ENCODE measurements at places on chromosomes 3 and 15. TPM values are rescaled to one million over a fixed set of nuclear protein-coding genes. Genes with fewer than 3 reads are reported as not detected.
A peak's percentile ranks its signal among the peaks of the same experiment; 100 is the strongest.

DNA sequence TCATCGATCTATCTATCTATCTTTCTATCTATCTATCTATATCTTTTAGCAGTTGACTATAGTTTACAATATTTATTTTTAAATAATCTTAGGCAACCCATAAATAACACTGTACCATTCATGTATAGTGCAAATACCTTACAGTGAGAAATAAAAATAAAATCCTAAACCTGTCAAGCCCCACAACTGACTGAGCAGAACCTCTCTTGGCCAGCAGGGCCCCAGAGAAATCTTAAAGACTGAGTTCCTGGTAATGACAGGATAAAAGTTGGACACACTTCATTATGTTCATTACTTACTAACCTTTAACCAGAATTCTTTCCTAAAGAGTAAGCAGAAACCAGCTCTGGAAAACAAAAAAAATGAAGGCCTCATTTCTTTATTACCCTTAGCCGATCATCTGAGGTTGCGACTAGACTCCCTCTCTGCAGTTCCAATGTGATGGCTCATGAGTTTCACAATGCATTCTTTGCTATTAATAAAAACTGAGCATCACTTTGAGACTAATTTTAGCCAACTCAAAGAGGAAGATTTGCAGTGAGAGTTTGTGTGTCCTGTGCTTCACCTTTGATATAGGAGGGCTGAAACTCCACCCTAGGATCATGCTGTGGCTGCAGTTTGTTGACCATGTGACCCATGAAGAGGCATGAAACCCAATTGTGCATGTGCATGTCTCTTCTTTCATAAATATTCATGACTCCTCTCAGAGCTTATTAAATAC is 1072.0 kb downstream of the NSUN3 start:
- H3K27ac ChIP-seq: no peak overlapping the region
- H3K4me3 ChIP-seq: no peak overlapping the region
- DNase-seq: no peak
- H3K27me3 ChIP-seq: no peaks in the 10 kb centered on the region

The IGDCC3 gene
- 0.22 TPM for total RNA-seq

GRCh38 chr3:115689928-115690327 is 66.6 kb downstream of the GAP43 start:
- DNase-seq: no peak
- no peaks in the 10 kb centered on the region for H3K27me3 ChIP-seq
- H3K36me3 ChIP-seq: no peaks in the 10 kb centered on the region
- no peak overlapping the region for H3K27ac ChIP-seq
- H3K4me3 ChIP-seq: no peak overlapping the region

DNA sequence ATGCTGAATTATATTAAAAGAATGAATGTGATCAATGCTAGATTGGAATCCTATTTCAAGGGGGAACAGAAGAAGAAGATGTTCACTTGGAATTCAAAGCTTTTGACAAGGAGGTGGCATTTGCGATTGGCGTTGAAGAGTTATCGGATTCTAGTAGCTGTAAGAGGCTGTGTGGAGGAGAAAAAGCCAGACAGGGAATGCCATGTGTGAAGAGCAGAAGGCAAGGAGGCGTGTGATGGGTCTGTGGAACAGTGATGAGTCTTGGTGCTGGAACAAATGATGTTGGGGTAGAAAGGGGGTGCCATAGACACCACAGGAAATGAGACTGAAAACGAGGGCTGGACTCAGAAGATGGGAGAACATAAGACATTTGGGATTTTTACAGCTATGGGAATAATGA is 30.5 kb upstream of the ATP10A start:
- H3K4me1 ChIP-seq: no peaks in the 10 kb centered on the region
- no peaks in the 10 kb centered on the region for H3K36me3 ChIP-seq
- H3K4me3 ChIP-seq: no peak overlapping the region
- no peak overlapping the region for H3K27ac ChIP-seq
- no peak for DNase-seq

DNA sequence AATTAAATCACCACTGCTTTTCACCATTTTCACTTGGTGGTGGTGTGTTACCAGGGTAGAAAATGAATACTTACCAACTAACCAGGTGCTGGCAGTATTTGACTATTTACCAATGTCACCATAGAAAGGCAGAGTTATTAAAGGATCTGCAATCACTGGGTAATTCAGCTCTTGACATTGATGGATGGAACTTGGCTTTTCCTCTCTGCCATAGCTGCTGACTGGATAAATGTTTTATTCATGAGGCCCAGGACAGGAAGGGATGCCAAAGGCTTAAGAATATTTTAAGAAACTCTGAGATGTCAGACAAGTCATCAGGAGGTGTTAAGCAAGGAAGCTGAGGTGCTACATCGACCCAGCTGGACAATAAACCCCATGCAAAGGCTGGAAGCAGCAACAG is 495.5 kb upstream of the CFAP20DC start:
- H3K27ac ChIP-seq: no peak overlapping the region
- H3K4me3 ChIP-seq: no peak overlapping the region
- H3K4me1 ChIP-seq: no peaks in the 10 kb centered on the region
- DNase-seq: no peak

The NUP210 gene
- total RNA-seq: 72.7 TPM

- no peak overlapping the region for H3K27ac ChIP-seq
- no peaks in the 10 kb centered on the region for H3K4me1 ChIP-seq
- H3K27me3 ChIP-seq: no peaks in the 10 kb centered on the region
- no peak overlapping the region for H3K4me3 ChIP-seq
- no peaks in the 10 kb centered on the region for H3K36me3 ChIP-seq
- DNase-seq: no peak
Observed at GRCh38 chr3:18494251-18494650, 69.1 kb upstream of the SATB1 start.

DNA sequence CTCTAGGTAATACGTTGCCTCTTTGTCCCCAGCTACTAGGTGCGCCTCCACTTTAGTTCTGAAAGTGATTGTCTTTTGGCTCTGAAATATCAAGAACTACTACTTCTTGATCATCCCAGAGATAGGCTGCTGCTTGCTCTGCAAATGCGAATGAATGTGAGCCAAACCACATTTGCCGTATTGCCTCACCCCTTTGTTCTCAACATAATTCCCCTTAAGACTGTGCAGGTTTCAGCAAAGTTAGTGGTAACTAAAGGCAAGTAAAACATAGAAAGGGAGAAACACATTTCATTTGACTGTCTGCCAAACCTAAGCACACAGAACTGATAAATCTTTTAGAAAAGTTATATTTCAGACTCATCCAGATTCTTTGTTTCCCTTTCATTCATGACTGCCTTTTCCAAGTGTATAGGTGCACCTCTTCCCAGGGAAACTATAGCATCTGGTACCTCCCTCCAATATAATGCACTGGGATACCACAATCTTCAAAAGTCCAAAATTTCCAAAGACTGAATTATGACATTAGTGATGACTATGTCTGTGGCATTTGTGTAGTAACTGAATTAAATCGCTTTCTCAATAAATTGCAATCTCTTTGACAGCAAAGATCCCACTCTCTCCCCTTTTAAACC is 720.6 kb upstream of the CBLB start:
- H3K4me3 ChIP-seq: no peak overlapping the region
- H3K27ac ChIP-seq: no peak overlapping the region
- H3K4me1 ChIP-seq: no peaks in the 10 kb centered on the region
- no peaks in the 10 kb centered on the region for H3K27me3 ChIP-seq
- no peaks in the 10 kb centered on the region for H3K36me3 ChIP-seq

The PSTPIP1 gene
- not detected for total RNA-seq

DNA sequence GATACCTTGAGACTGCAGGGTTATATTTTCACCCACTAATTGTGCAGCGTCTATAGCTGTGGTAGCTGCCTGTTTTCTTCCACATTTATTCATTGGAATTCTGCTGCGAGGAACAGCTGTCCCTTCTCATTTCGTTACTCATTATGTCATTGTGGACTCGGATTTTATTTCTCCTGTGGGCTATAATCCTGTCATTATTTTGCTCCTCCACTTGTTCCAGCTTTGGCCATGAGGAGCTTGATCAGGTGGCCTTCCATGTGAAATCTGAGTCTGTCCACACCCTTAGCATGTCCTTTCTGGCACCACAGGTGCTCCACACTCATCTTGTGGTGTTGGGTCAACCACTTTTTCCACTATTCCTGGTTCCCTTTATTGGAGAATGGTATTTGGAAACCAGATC is 14.8 kb downstream of the LYSMD4 start:
- no peak overlapping the region for H3K4me3 ChIP-seq
- no peaks in the 10 kb centered on the region for H3K36me3 ChIP-seq
- H3K27ac ChIP-seq: no peak overlapping the region
- no peaks in the 10 kb centered on the region for H3K27me3 ChIP-seq
- DNase-seq: no peak

DNA sequence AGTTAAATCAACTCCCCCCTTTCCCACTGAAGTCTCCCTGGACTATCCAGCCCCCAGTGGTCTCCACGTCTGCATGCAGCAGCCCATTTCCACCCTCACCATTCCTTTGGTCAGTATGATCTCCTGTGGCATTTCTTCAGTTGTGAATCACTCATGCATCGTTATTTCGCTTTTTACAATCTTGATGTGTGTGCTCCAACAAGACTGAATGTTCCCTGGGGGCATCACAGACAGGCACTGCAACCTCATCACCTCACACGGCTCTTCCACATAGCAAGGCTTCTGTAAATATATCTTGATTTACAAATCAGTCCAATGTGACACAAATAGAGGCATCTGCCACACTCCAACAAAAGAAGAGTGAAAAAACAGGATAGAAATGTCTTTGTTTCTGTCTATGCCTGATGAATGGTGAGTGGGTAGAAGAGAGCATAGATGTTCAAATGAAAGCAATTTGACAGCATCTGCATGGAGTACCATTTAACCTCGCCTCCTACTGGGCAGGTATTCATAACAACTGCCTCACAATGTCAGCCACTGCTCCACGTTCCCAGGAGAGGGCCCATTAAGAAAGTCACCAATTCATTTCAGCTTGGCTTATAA is 5.2 kb downstream of the HEG1 start:
- H3K27ac ChIP-seq: no peak overlapping the region
- no peaks in the 10 kb centered on the region for H3K36me3 ChIP-seq
- no peaks in the 10 kb centered on the region for H3K27me3 ChIP-seq
- no peak for DNase-seq
- peaks cover 18% of the 10 kb centered on the region for H3K4me1 ChIP-seq
- H3K4me3 ChIP-seq: no peak overlapping the region

DNA sequence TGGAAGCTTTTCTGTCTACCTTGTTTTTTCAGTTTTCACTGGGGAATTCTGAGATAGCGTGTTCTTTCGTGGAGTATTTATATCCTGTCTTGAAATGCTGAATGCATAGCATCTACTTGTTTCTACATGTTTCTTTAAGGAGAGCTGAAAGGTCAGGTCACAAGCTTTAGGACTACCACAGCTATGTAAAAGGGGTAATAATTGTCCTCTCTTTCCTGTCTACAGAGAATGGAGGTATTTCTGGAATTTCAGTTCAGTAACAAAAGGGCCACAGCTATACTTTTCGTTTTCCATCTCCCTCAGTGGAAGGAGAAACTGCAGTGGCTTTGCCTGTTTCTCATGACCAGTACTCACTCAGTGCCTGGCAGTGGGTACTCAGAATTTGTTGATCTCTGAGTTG is 4.7 kb downstream of the INAFM2 start:
- H3K36me3 ChIP-seq: no peaks in the 10 kb centered on the region
- no peak overlapping the region for H3K27ac ChIP-seq
- peaks cover 10% of the 10 kb centered on the region for H3K4me1 ChIP-seq
- H3K27me3 ChIP-seq: no peaks in the 10 kb centered on the region
- no peak for DNase-seq
- H3K4me3 ChIP-seq: no peak overlapping the region

The SKOR1 gene
- 0.13 TPM for total RNA-seq

The GAP43 gene
- total RNA-seq: not detected

The MYO5C gene
- total RNA-seq: 35.6 TPM

The BLM gene
- 19.1 TPM for total RNA-seq

GRCh38 chr3:64354956-64355355 is 129.7 kb upstream of the PRICKLE2 start:
- H3K27ac ChIP-seq: no peak overlapping the region
- DNase-seq: peak; percentile 4
- H3K4me1 ChIP-seq: peaks cover 29% of the 10 kb centered on the region
- no peaks in the 10 kb centered on the region for H3K27me3 ChIP-seq

DNA sequence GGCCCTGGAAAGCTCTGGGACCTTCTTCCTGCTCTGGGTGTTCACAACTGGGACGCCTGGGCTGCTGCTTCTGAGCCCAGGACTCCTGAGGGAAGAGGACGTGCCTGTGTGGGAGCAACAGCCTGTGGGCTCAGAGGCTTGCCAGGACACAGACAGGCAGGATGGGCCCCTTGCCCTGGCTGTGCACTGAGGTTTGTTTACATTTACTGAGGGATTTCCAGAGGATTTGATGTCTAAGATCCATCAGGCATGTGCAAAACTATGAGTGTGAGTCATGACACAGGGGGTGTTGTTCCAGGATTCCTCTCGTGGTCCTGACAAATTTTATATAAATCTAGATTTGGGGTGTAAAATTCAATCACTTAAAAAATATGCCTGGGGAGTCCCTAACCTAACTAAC is 10.6 kb downstream of the CCR9 start:
- DNase-seq: no peak
- no peak overlapping the region for H3K4me3 ChIP-seq
- no peaks in the 10 kb centered on the region for H3K36me3 ChIP-seq
- peaks cover 11% of the 10 kb centered on the region for H3K4me1 ChIP-seq

The PLCH1 gene
- 0.73 TPM for total RNA-seq

- H3K27ac ChIP-seq: no peak overlapping the region
- no peak overlapping the region for H3K4me3 ChIP-seq
- H3K36me3 ChIP-seq: no peaks in the 10 kb centered on the region
Observed at GRCh38 chr3:115947325-115947724, 324.0 kb downstream of the GAP43 start.

- no peaks in the 10 kb centered on the region for H3K36me3 ChIP-seq
- H3K4me3 ChIP-seq: no peak overlapping the region
- no peak overlapping the region for H3K27ac ChIP-seq
- peaks cover 25% of the 10 kb centered on the region for H3K4me1 ChIP-seq
- no peaks in the 10 kb centered on the region for H3K27me3 ChIP-seq
- no peak for DNase-seq
Observed at GRCh38 chr3:13500133-13500885, 20.2 kb downstream of the HDAC11 start.

DNA sequence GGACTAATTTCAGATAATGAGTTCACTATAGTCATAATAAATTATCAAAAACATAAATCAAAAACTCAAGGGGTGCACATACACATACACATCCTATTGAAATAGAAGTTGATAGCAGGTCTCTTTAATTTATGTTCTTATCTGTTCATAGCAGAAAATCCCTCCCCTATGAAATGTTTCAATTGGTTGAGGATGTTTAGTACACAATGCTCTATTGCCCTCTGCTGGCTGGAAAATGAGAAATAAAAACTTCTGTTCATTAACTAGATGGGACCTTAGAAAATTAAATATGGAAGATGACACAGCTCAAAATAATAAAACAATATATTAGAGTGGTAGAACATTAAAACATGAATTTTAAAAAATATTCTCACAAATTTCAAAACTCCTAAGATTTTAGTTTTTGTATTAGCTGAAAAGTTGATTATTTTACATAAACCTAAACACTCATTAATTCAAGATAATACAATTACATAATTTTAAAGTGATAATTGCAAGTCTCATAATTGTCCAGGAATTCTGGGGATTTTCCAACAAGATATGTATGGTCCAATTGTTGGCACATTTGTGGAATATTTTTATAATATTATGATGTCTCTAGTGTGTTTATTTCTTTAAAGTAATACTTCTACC is 735.0 kb downstream of the ROBO1 start:
- H3K4me1 ChIP-seq: no peaks in the 10 kb centered on the region
- DNase-seq: no peak
- no peaks in the 10 kb centered on the region for H3K36me3 ChIP-seq

GRCh38 chr15:94080416-94080815 is 150.9 kb upstream of the MCTP2 start:
- no peaks in the 10 kb centered on the region for H3K36me3 ChIP-seq
- no peak overlapping the region for H3K27ac ChIP-seq
- H3K27me3 ChIP-seq: peaks cover 14% of the 10 kb centered on the region
- no peaks in the 10 kb centered on the region for H3K4me1 ChIP-seq
- H3K4me3 ChIP-seq: no peak overlapping the region

All from PC-9 (cell line).